SK-N-SH (cell line): ENCODE measurements at places on chromosomes 11 and 22. TPM values are rescaled to one million over a fixed set of nuclear protein-coding genes. Genes with fewer than 3 reads are reported as not detected.

DNA sequence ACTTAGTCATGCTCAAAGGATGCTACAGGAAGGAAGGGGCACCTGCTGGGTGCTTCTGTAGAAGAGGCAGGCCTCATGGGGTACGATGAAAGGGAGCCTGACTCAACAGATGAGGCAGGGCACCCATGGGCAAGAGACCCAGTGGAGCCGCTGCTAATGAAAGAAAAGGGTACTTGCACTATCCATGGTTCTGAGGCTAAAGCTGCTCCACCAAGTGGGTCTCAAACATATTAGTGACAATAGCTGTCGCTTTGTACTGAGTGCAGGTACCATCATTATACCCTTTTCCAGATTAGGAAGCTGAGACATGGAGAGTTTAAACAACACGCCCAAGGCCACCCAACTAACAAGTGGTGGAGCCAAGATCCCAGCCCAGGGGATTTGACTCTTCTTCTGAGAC, 127.5 kb upstream of the SERPIND1 start:
- no peak overlapping the region for H3K27ac ChIP-seq
- no peaks in the 10 kb centered on the region for H3K4me1 ChIP-seq
- no peaks in the 10 kb centered on the region for H3K27me3 ChIP-seq

DNA sequence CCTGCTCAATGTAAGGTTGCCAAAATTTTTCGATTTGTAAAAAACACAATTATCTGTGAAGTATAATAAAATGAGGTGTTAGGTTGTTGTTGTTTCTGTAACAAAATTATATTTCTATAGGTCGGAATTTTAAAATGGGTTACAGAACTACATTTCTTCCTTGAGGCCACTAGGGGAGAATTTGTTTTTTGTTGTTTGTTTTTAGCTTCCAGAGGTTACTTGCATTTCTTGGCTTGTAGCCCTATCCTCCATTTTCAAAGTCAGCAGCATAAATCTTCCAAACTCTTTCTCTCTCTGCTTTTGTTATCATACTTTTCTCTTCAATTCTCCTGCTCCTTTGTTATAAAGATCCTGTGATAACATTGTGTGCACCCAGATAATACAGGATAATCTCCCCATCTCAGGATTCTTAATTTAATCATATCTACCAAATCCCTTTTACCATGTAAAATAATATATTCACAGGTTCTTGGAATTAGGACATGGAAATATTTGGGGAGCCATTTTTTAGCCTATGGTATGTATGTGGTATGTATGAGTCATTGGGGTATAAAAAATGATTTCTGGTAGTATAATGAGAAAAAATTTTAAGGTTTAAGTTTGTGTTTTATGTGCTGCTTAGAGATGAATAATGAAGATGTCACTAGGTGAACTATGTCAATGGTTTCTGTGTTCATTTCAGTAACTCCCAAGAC, 9.4 kb upstream of the PATL1 start:
- H3K4me1 ChIP-seq: 0 out of 2 replicates have a peak, but pooled peaks cover 4% of the 10 kb centered on the region
- no peak for DNase-seq
- H3K4me3 ChIP-seq: no peak overlapping the region

GRCh38 chr11:34263441-34264091, 94.2 kb downstream of the ABTB2 start:
- H3K27ac ChIP-seq: peak overlapping the region; percentile 86
- H3K27me3 ChIP-seq: no peaks in the 10 kb centered on the region
- peaks cover 55% of the 10 kb centered on the region for H3K4me1 ChIP-seq

- no peak overlapping the region for H3K27ac ChIP-seq
- no peak for DNase-seq
- no peaks in the 10 kb centered on the region; the same call in 1 of the 2 replicates for H3K27me3 ChIP-seq
These were observed 350.8 kb downstream of the BRD1 start for GRCh38 chr22:49476800-49477400.

GRCh38 chr11:128291835-128292234, 295.5 kb downstream of the ETS1 start:
- H3K4me1 ChIP-seq: no peaks in the 10 kb centered on the region
- H3K36me3 ChIP-seq: no peaks in the 10 kb centered on the region
- no peaks in the 10 kb centered on the region for H3K27me3 ChIP-seq
- no peak overlapping the region for H3K27ac ChIP-seq
- H3K4me3 ChIP-seq: no peak overlapping the region

- no peaks in the 10 kb centered on the region; the same call in 1 of the 2 replicates for H3K4me1 ChIP-seq
- H3K36me3 ChIP-seq: peaks cover 34% of the 10 kb centered on the region
- peak; percentile 21 for DNase-seq
- H3K27me3 ChIP-seq: no peaks in the 10 kb centered on the region
- no peak overlapping the region for H3K4me3 ChIP-seq
These were observed 11.9 kb downstream of the IPO7 start for GRCh38 chr11:9396310-9396709.

GRCh38 chr22:50729391-50730012, 8.5 kb upstream of the ACR start:
- H3K36me3 ChIP-seq: no peaks in the 10 kb centered on the region
- no peak overlapping the region for H3K27ac ChIP-seq
- H3K4me1 ChIP-seq: no peaks in the 10 kb centered on the region
- H3K27me3 ChIP-seq: no peaks in the 10 kb centered on the region

DNA sequence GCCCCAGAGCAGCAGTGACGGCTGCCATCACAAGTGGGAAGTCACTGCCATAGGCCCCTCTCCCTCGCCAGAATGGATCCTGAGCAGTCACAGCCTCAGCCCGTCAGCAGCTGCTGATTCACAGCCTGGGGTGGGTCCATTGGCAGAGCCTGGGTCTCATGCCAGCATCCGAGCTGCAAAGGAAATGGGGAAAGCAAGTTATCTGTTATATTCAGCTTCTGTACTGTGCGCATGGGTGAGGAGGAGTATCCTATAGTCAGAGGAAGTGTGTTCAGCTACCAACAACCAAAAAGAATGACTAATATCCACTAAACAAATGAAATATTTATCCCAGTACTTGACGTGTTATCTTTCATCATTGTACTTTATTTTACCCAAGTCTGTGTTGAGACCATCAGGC, 119.7 kb downstream of the RCN1 start:
- H3K27ac ChIP-seq: peak overlapping the region; percentile 28
- no peaks in the 10 kb centered on the region; the same call in 1 of the 2 replicates for H3K27me3 ChIP-seq
- H3K4me1 ChIP-seq: peaks cover 11% of the 10 kb centered on the region; the same call in 1 of the 2 replicates
- H3K36me3 ChIP-seq: no peaks in the 10 kb centered on the region
- no peak overlapping the region for H3K4me3 ChIP-seq

DNA sequence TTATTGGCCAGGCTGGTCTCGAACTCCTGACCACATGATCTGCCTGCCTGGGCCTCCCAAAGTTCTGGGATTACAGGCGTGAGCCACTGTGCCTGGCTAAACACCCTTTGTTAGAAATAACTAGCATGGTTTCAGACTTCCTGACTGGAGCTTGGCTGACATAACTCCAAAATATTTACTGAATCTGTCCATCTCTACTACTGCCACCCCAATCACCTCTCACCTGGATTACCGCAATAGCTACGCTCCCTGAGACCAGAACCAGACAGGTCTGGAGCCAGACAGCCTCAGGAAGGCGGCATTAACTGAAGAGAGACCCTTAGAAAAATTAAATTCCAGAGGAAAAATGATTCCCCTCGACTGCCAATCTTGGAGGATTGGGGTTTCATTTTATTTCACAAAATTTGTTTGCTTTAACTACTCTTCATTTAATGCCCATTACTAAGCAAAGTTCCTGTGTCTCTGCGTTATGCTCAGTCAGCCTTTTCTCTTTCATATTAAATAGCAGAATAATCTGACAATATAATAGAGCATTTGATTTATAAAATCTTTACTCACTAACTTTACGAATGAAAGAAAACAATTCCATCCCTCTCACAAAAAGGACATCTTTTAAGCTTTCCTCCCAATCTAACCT, 13.1 kb downstream of the TMEM25 start:
- peaks cover 4% of the 10 kb centered on the region; the same call in 1 of the 2 replicates for H3K36me3 ChIP-seq
- no peaks in the 10 kb centered on the region for H3K27me3 ChIP-seq
- DNase-seq: no peak

- peaks cover 3% of the 10 kb centered on the region; the same call in 1 of the 2 replicates for H3K36me3 ChIP-seq
- peak; percentile 72 for DNase-seq
- H3K4me1 ChIP-seq: peaks cover 8% of the 10 kb centered on the region; the same call in 1 of the 2 replicates
These were observed 60.2 kb downstream of the BRD1 start for GRCh38 chr22:49767355-49768062.

AP1B1 gene
- 40.4 and 51.9 TPM in 2 replicates for polyA plus RNA-seq

HOATZ gene
- polyA plus RNA-seq: 4.4 and 4.9 TPM in 2 replicates

TRPM5 gene
- polyA plus RNA-seq: not detected in 2 replicates

GRM5 gene
- not detected in 2 replicates for polyA plus RNA-seq

PIH1D2 gene
- 0.97 and 2.0 TPM in 2 replicates for polyA plus RNA-seq

EXPH5 gene
- polyA plus RNA-seq: 0.03 and 0.05 TPM in 2 replicates
